ENCODE measurements at places on chromosomes 3 and 15. TPM values are rescaled to one million over a fixed set of nuclear protein-coding genes. Genes with fewer than 3 reads are reported as not detected.

HRH1 gene
- total RNA-seq = 0.16 TPM

DNA sequence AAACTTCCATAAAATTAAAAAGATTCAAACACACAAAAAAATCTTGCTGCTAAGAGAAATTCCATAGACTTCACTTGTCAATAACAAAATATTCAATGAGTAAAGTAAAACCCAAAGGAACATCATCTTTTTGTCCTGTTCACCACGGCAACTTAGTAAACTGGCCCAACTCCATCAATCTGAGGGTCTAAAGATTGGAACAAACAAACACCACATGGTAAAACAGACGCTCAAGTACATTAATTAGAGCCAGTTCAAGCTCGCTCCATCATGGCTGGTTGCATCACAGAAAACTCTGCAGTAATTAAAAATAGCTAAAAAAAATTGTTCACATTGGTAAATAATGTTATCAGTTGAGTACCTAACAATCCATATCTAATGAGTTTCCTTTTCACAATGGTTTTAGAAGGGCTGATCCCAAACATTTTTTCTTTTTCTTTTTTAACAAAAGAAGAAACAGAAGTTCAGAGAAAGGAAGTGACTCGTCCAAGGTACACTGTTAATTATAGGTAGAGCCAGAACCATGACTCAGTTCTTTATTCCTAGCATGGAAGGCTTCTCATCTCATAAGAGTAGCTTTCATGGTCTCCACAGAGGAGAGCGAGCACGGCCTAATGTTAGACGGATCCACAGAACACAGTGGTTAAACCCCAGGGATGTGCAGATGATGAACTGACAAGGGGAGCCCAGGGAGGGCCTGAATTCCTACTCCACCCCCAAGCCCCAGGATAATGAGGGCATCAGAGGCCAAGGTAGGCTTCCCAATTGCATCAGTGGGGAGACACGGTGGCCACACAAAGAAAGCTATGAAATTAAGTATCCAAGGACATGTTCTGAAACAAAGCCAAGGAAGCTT, 79.2 kb upstream of the ARHGEF3 start:
- H3K27me3 ChIP-seq = no peaks in the 10 kb centered on the region
- peaks cover 36% of the 10 kb centered on the region for H3K36me3 ChIP-seq
- H3K4me1 ChIP-seq = peaks cover 62% of the 10 kb centered on the region
- H3K27ac ChIP-seq = no peak overlapping the region
- H3K4me3 ChIP-seq = no peak overlapping the region

- no peak overlapping the region for H3K27ac ChIP-seq
- DNase-seq = no peak
- H3K4me1 ChIP-seq = no peaks in the 10 kb centered on the region
- no peaks in the 10 kb centered on the region for H3K36me3 ChIP-seq
These were observed 171.4 kb upstream of the ALCAM start for GRCh38 chr3:105195260-105195659.

DNA sequence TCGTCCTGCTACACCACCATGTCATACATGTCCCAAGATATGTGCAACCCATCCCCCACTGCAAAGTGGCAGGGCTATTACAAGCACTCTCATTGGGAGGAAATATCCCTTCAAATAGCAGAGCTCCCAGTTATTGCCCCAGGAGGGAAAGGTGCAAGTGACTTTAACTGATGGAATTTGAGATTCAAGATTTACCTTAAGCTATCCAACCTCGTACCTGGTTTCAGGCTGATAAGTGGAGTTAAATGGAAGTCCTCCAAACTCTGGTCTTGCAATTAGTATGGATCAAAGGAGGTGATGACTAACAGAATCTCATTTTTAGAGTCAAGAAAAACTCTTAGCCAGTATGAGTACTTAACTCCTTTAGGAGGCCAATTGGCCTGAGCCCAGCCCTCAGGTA, 2.1 kb downstream of the SLCO2A1 start:
- no peak for DNase-seq
- H3K27me3 ChIP-seq = peaks cover 64% of the 10 kb centered on the region
- no peak overlapping the region for H3K4me3 ChIP-seq
- H3K4me1 ChIP-seq = peaks cover 2% of the 10 kb centered on the region
